ENCODE measurements at places on chromosomes 1 and 21. TPM values are rescaled to one million over a fixed set of nuclear protein-coding genes. Genes with fewer than 3 reads are reported as not detected.

DNA sequence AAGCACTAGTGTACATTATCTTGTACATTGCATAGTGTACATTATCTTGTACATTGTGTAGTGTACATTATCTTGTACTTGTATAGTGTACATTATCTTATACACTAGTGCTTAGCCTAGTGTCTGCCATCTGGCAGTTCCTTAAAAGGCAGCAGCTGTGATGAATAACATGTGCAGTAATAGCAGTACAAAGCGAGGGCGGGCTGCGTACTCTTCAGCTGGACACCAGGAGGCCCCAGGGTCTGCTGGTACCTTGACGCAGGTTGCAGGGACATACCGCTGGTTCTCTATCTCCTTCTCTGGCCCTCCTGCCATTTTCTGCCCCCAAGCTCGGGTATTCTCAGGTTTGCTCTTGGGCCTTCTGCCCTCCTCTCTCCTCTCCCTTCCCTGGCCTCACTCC lies 149.6 kb downstream of the SEC16B start:
- DNase-seq, result no peak
- no peaks in the 10 kb centered on the region for H3K4me1 ChIP-seq
- H3K4me3 ChIP-seq, result no peak overlapping the region

COL18A1 gene
- total RNA-seq, result 48.3 TPM

GRCh38 chr1:211596418-211597181 lies 17.6 kb upstream of the SLC30A1 start:
- no peaks in the 10 kb centered on the region for H3K4me1 ChIP-seq
- no peak overlapping the region for H3K27ac ChIP-seq
- H3K27me3 ChIP-seq, result no peaks in the 10 kb centered on the region
- H3K36me3 ChIP-seq, result no peaks in the 10 kb centered on the region
- no peak for DNase-seq

GRCh38 chr1:62230718-62231117 lies 36.1 kb downstream of the L1TD1 start:
- no peak overlapping the region for H3K27ac ChIP-seq
- no peaks in the 10 kb centered on the region for H3K27me3 ChIP-seq
- H3K36me3 ChIP-seq, result no peaks in the 10 kb centered on the region
- no peaks in the 10 kb centered on the region for H3K4me1 ChIP-seq
- no peak overlapping the region for H3K4me3 ChIP-seq
- no peak for DNase-seq

DNA sequence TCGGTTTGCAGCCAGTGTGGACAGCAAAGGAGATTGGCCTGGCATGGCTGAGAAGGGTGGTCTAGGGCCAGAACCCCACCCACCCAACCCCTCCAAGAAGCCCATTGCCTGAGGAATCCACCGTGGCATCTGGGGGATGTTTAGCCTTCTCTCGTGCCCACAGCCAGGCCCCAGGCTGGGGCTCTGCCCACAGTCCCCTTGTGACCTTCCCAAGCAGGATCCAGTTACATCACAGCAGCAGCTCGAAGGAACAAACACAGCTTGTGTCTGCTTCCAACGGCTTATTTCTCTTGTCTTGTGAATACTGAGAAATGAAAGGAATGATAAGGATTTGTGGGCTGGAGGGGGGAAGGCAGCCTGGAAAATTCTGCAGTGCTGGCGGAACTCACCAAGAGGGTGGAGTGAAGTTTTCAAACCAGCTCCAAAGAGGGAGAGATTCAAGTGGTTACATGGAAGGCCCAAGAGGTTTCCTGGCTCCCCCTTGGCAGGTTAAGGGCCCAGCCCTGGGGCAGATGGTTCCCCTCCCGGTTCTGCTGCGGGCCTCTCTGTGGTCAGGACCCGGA lies 61.6 kb downstream of the DHRS3 start:
- peak overlapping the region; percentile 93 for H3K27ac ChIP-seq
- no peaks in the 10 kb centered on the region for H3K27me3 ChIP-seq
- H3K4me1 ChIP-seq, result no peaks in the 10 kb centered on the region

GRCh38 chr1:46020010-46020409 lies 112.4 kb downstream of the PIK3R3 start:
- H3K4me1 ChIP-seq, result no peaks in the 10 kb centered on the region
- no peak for DNase-seq
- H3K4me3 ChIP-seq, result no peak overlapping the region
- H3K27me3 ChIP-seq, result no peaks in the 10 kb centered on the region
- no peaks in the 10 kb centered on the region for H3K36me3 ChIP-seq

- H3K27ac ChIP-seq, result no peak overlapping the region
- no peak for DNase-seq
- no peak overlapping the region for H3K4me3 ChIP-seq
- no peaks in the 10 kb centered on the region for H3K4me1 ChIP-seq
These were observed 161.8 kb downstream of the CDC42BPA start for GRCh38 chr1:227156520-227156919.

- DNase-seq, result no peak
- peaks cover 4% of the 10 kb centered on the region for H3K4me1 ChIP-seq
- H3K27ac ChIP-seq, result no peak overlapping the region
- H3K27me3 ChIP-seq, result peaks cover 3% of the 10 kb centered on the region
- H3K36me3 ChIP-seq, result no peaks in the 10 kb centered on the region
These were observed 276.3 kb downstream of the FOXD2 start for GRCh38 chr1:47713975-47714767.

DNA sequence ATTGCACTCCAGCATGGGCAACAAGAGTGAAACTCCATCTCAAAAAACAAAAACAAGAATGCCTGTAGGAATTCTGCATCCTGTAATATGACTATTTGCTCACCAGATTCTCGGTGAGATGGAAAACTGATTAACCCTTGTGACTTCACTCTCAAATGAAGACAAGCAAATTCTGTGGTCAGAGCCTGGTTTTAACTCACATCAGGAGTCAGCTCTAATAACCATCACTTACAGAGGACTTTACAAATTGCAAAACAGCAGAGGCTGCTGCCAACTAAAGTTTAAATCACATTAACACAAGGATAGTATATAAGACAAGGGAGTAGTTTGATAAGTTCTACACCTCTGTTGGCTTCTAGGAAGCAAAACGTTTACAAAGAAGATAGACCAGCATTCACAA lies 35.7 kb upstream of the FAM163A start:
- H3K4me3 ChIP-seq, result no peak overlapping the region
- DNase-seq, result no peak

CD84 gene
- total RNA-seq, result 9.8 TPM

Measured in breast epithelium (tissue), 4 donors.